ENCODE measurements at places on chromosomes 4 and X.
A peak's percentile ranks its signal among the peaks of the same experiment; 100 is the strongest.

GRCh38 chr4:4254666-4255065 lies 6.6 kb upstream of the TMEM128 start:
- DNase-seq, result peak; percentile 79

DNA sequence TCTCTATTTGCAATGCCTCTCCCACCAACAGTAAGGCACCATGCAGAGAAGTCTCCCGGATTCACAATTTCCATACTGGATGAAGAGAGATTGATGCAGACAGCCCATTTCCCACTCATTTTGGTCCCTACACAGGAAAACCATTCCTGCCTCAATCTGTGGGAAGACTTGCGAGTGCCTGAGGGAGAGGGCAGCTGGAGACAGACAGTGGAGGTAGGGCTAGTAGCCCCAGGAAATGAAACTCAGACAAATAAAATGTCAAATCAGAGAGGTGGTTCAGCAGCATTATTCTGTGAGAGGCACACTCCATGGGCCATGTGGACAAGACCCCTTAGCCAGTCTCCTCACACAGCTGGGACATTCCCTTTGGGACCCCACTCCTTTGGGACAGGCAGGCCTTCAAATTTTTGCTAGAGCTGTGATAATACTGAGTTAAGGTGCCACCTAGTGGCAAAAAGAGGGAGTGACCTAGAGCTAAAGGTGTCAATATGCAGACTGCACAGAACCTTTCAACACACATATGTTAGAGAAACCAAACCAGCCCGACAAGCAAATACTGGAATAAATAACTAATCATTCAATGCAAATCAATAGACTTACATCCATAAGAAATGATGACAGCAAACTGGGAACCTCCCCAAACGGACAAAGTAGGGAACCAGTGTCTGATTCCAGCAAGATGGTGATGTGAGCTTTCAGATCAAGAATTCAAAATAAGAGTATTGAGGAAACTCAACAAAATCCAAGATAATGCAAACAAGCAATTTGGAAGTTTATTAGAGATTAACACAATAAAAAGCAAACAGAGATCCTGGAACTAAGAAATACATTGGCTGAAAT lies 1865.3 kb upstream of the AGA start:
- DNase-seq, result no peak

DNA sequence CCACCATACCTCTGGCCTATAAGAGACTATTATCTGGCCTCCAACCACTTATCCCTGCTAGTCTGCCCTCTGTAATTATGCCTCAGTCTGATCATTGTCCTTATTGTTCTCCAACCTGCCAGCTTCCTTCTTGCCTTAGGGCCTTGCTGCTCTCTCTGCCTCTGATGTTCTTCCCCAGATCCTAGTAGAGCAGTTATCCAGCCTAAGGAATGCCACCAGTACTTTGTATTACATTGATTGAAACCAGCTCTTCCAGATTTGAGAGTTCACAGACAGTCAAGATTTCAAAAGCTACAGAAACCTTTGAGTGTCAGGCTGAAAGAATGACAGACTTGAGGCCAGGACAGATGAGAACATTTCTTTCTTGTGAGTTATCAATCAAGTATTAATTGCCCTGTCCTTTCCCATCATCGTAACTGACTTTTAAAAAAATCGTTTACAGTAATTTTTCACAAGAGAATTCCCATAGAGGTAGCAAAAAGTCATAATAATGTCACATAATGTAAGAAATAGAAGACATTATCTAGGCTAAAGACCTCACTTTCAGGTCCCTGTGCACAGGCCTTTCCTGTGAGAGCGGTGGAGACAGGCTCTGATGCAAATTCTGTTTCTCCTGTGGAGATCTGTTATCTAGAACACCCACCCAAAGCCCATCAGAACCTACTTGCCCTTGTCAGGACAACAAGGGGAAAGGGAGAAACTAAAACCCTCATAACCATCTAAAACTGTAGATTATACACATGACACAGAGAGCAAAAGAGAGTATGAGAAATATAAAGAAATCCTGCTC lies 64.1 kb upstream of the GUCY1A1 start:
- no peak for DNase-seq

DNA sequence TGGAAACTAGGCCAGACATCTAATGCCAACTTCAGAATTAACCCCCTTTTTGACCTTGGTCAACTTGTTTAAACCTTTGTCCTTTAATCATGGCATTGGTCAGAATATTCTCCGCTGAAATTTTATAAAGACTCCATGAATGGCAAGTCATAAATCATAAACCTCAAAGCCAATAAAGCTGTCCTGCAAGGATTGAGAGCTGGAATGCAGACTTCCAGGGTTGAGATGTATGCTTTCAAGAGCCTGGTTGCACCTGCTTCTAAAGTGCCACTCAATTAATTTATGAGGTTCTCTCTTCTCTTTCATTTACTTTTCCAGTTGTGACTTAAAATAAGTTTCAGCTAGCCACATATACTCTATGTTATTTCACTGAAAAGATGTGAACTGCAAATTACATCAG lies 136.2 kb upstream of the HCCS start:
- no peak for DNase-seq

- DNase-seq, result no peak
Observed at GRCh38 chr4:89000844-89001360, 56.1 kb downstream of the FAM13A start.

- DNase-seq, result peak; percentile 23
Observed at GRCh38 chrX:150958177-150958576, 25.0 kb upstream of the HMGB3 start.

DNA sequence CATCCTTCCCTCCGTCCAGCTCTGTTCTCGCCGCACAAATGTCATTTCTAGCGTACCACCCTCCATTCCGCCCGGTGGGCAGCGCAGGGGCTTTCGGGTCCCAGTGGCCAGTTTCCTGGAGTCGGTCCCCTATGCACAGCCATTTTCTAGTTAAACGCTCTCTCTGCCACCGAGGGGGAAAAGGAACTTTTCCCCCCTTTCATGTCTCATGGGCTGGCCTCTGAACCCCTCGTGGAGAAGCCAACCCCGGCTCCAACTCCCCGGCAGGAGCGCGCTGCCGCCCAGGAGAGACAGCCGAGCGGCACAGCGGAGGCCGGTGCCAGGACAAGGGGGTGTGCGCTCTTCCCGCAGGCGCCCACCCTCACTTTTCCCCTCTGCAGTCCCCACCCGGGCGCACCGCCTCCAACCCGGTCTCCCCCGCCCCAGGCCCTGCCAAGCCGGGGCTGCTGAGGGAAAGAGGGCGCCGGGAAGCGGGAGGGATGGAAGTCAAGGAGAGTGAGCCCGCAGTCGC lies 662 bp downstream of the APBB2 start:
- DNase-seq, result no peak
